ENCODE measurements at places on chromosomes 1 and 21. TPM values are rescaled to one million over a fixed set of nuclear protein-coding genes. Genes with fewer than 3 reads are reported as not detected.

GRCh38 chr1:46284058-46284457 is 19.4 kb downstream of the LRRC41 start:
- no peak overlapping the region for H3K4me3 ChIP-seq
- DNase-seq, result no peak
- H3K36me3 ChIP-seq, result peaks cover 23% of the 10 kb centered on the region
- H3K27ac ChIP-seq, result no peak overlapping the region
- peaks cover 26% of the 10 kb centered on the region for H3K4me1 ChIP-seq

DNA sequence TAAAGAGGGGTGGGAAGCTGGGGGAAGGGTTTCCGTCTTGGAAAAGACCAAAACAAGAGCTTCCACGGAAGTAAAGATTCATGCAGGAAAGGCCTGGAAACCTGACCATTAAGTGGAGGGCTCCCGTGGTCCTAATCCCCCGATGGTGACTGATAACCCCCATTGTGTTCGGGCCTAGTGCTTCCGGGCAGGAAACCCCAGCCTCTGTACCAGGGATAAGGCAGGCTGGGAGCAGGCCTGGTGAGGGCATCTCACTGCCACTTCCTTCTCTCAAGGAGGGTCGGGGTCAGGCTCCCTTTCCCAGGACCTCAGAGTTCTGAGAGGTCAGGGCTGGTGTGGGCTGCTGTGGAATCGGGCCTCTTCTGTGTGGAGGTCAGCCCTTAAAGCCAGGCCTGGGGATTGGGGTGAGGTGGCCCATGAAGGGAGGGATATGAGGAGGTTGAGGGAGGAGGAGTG is 136.9 kb downstream of the CDC7 start:
- no peaks in the 10 kb centered on the region for H3K27me3 ChIP-seq
- DNase-seq, result no peak
- H3K36me3 ChIP-seq, result no peaks in the 10 kb centered on the region
- H3K4me3 ChIP-seq, result no peak overlapping the region
- H3K4me1 ChIP-seq, result no peaks in the 10 kb centered on the region

DNA sequence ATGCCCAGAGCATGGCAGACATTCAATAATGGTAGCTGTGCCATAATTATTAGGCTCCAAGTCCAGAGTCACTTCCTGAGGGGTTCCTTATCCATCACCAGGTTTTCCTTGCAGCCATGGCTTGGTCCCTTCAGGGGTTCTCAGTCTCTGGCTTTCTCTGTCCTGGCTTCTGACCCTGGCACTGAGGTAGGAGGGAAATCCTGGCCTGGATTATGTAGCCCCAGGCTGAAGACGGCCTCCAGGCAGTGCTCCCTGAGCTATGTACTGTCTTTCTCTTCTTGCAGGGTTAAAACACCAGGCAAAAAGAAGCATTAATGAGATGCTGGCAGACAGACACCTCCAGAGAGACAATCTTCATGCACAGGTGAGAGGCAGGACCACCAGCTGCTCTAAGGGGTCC is 9.5 kb upstream of the PADI3 start:
- H3K4me3 ChIP-seq, result no peak overlapping the region
- H3K27ac ChIP-seq, result no peak overlapping the region
- peak; percentile 61 for DNase-seq
- H3K36me3 ChIP-seq, result no peaks in the 10 kb centered on the region
- H3K4me1 ChIP-seq, result no peaks in the 10 kb centered on the region
- peaks cover 33% of the 10 kb centered on the region for H3K27me3 ChIP-seq

- no peaks in the 10 kb centered on the region for H3K27me3 ChIP-seq
- no peak overlapping the region for H3K27ac ChIP-seq
- H3K4me1 ChIP-seq, result peaks cover 23% of the 10 kb centered on the region
- H3K4me3 ChIP-seq, result no peak overlapping the region
- no peaks in the 10 kb centered on the region for H3K36me3 ChIP-seq
These were observed 24.2 kb upstream of the ITPKB start for GRCh38 chr1:226762988-226763904.

GRCh38 chr1:46408356-46409062 is 14.4 kb downstream of the FAAH start:
- no peaks in the 10 kb centered on the region for H3K27me3 ChIP-seq
- H3K27ac ChIP-seq, result no peak overlapping the region
- DNase-seq, result no peak
- H3K4me1 ChIP-seq, result no peaks in the 10 kb centered on the region

DNA sequence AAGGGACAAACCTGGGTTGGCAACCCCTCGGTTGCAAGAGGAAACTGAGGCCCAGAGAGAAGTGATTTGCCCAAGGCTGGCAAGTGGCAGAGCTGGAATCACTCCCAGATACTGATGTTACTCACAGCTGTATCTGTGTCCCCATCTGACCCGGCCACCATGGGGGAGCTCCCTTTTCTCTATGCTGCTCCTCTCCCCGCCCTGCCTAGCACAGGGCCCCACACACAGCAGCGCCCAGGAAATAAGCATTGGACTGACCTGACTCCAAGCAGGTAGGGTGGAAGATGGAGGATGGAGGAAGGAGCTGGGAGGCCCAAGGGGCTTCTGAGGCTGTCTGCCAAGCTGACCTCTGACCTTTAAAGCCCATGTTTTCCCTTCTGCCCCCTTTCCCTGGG is 3.0 kb upstream of the FBLIM1 start:
- DNase-seq, result no peak
- peaks cover 38% of the 10 kb centered on the region for H3K27me3 ChIP-seq
- H3K27ac ChIP-seq, result no peak overlapping the region

DNA sequence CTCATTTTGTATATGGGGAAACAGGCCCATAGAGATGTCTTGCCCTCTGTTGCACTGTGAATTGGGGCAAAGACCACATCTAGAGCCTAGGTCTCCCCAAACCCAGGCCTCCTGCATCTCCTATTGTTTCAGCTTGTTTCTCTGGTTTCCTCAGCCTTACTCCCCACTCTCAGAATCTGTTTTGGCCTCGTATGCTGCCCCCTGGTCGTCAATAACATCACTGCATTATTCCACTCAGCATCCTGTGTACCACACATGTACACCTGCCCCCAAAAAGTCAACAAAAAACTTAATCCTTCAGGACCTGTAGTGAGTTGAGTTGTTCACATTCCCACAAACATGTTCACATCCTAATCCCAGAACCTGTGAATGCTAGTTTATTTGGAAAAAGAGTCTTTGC is 184.8 kb downstream of the BRINP2 start:
- no peak overlapping the region for H3K4me3 ChIP-seq
- no peak for DNase-seq
- no peaks in the 10 kb centered on the region for H3K36me3 ChIP-seq
- H3K27ac ChIP-seq, result no peak overlapping the region
- no peaks in the 10 kb centered on the region for H3K27me3 ChIP-seq

GRCh38 chr1:8077120-8077573 is 51.0 kb upstream of the ERRFI1 start:
- peak overlapping the region; percentile 78 for H3K27ac ChIP-seq
- peaks cover 3% of the 10 kb centered on the region for H3K27me3 ChIP-seq
- no peaks in the 10 kb centered on the region for H3K36me3 ChIP-seq
- no peaks in the 10 kb centered on the region for H3K4me1 ChIP-seq
- no peak overlapping the region for H3K4me3 ChIP-seq
- no peak for DNase-seq

- H3K27ac ChIP-seq, result peak overlapping the region; percentile 67
- no peaks in the 10 kb centered on the region for H3K27me3 ChIP-seq
- H3K36me3 ChIP-seq, result no peaks in the 10 kb centered on the region
- peak; percentile 43 for DNase-seq
- H3K4me1 ChIP-seq, result peaks cover 18% of the 10 kb centered on the region
- peak overlapping the region; percentile 3 for H3K4me3 ChIP-seq
These were observed 25.2 kb downstream of the CA6 start for GRCh38 chr1:8970870-8971337.

DNA sequence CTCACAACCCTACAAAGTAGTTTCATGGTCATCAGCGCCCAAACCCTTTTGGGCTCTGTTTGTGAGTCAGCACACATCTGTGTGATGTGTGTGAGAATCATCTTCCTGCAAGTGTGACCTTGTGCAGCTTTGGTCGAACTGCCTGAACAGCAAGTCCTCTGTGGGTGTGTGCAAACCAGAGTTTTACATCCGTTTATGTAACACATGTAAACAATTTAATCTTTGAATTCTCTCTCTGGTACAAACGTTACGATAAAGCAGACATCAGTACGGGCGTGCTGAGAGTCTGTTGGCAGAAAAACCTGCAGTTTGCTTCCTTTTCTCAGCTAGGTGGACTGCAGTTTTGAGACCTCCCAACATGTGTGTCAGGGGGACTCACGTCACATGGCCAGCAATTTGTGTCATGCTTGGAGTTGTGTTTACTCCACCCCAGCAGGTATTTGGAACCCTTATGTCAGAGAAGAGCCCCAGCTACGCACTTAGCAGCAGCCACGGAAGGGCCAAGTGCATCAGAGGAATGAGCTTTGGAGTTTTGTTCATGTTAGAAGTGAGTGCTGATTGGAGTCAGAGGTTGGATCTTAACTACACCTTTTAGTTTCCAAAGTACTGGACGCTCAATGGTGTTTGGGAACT is 230.8 kb downstream of the PAPPA2 start:
- H3K4me1 ChIP-seq, result no peaks in the 10 kb centered on the region
- no peaks in the 10 kb centered on the region for H3K36me3 ChIP-seq
- no peak overlapping the region for H3K4me3 ChIP-seq
- no peak overlapping the region for H3K27ac ChIP-seq
- no peak for DNase-seq
- no peaks in the 10 kb centered on the region for H3K27me3 ChIP-seq

DNA sequence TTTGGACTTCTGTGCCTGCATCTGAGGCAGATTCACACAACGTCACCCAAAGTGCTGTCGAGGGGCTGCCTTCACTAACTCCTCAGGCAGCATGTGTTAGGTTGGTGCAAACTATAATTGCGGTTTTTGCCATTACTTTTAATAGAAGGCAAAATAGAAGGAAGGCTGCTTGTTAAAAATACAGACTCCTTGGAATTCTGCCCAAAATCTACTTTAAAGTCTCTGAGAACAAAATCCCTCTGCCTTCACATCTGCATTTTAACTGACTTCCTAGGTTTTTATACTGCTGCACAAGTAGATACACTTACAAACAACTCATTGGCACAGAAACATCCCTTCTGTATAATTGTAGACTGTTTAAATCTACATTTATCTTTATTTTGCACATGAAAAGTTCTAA is 41.3 kb upstream of the SLC19A2 start:
- no peak overlapping the region for H3K27ac ChIP-seq
- H3K27me3 ChIP-seq, result no peaks in the 10 kb centered on the region
- peaks cover 8% of the 10 kb centered on the region for H3K4me1 ChIP-seq
- no peaks in the 10 kb centered on the region for H3K36me3 ChIP-seq
- no peak for DNase-seq

GRCh38 chr1:150513351-150513791 is 2.2 kb upstream of the FALEC start:
- DNase-seq, result no peak
- no peaks in the 10 kb centered on the region for H3K4me1 ChIP-seq
- no peak overlapping the region for H3K27ac ChIP-seq

DNA sequence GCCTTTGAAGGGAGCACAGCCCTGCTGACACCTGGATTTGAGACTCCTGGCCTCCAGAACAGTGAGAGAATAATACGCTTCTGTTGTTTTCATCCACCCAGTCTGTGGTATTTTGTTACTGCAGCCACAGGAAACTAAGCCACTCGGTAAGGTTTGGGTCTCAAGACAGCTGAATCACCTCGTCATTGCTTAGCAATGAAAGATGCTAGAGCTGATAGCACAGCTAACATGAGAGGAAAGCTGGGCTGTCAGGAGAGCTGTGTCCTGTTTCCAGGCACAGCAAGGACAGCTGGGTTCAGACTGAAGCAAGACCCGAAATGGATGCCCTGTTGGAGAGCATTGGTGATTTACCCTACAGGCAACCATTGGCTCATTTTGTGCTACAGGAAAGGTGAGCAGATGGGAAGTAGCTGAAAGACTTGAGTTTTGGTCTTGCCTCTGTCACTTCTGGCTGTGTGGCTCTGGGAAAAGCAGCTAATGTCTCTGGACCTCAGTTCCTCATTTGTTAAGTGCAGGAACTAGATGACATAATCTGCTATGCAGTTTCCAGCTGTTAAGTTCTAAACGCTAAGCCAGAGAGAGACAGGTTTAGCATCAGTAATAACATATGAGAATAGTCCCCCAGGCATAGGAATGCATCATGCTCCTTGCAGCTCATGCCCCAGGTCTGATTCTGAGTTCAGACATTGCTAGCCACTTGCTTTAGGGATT is 58.0 kb downstream of the CLIC6 start:
- no peaks in the 10 kb centered on the region for H3K27me3 ChIP-seq
- no peak overlapping the region for H3K27ac ChIP-seq
- H3K36me3 ChIP-seq, result no peaks in the 10 kb centered on the region
- H3K4me1 ChIP-seq, result no peaks in the 10 kb centered on the region
- DNase-seq, result no peak

DNA sequence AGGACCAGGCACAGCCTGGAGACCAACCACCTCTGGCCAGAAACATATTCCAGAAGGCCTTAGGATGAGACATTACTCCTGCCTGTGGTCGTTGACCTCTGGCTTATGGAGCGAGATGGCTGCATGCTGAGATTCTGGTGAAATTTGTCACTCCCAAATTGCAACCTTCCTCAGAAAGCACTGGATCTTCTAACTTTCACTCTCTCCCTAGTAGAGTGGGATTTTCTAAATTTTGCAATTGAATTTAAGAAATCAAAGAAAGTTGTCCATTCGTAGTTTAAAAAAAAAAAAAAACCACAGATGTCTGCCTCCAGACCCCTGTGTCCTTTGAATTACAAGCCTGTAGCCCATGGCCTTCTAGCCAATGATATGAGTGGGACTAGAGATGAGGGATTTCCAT is 28.6 kb upstream of the IL10 start:
- peaks cover 14% of the 10 kb centered on the region for H3K4me1 ChIP-seq
- no peak overlapping the region for H3K4me3 ChIP-seq
- H3K27ac ChIP-seq, result no peak overlapping the region

- no peak overlapping the region for H3K4me3 ChIP-seq
- no peaks in the 10 kb centered on the region for H3K27me3 ChIP-seq
- no peak for DNase-seq
- no peaks in the 10 kb centered on the region for H3K4me1 ChIP-seq
- no peaks in the 10 kb centered on the region for H3K36me3 ChIP-seq
- no peak overlapping the region for H3K27ac ChIP-seq
These were observed 213.8 kb upstream of the TMEM51 start for GRCh38 chr1:14939527-14940284.

- H3K27ac ChIP-seq, result peak overlapping the region; percentile 96
- DNase-seq, result peak; percentile 32
- no peaks in the 10 kb centered on the region for H3K36me3 ChIP-seq
- H3K27me3 ChIP-seq, result no peaks in the 10 kb centered on the region
- H3K4me1 ChIP-seq, result no peaks in the 10 kb centered on the region
- peak overlapping the region; percentile 86 for H3K4me3 ChIP-seq
These were observed 742 bp downstream of the SH3GLB1 start for GRCh38 chr1:86704972-86705664.

GJA9 gene
- total RNA-seq, result 0.05 TPM

EPHA2 gene
- total RNA-seq, result 1.4 TPM

GJA4 gene
- total RNA-seq, result 3.8 TPM

ODF2L gene
- total RNA-seq, result 38.8 TPM

CR2 gene
- total RNA-seq, result 8.5 TPM

ARHGAP29 gene
- total RNA-seq, result 5.4 TPM

GJB4 gene
- 0.42 TPM for total RNA-seq

CDC73 gene
- 17.1 TPM for total RNA-seq

PDZK1 gene
- 0.90 TPM for total RNA-seq
